ENCODE measurements at places on chromosomes 12 and 14. TPM values are rescaled to one million over a fixed set of nuclear protein-coding genes. Genes with fewer than 3 reads are reported as not detected.
A peak's percentile ranks its signal among the peaks of the same experiment; 100 is the strongest.

RAPGEF3 gene
- total RNA-seq: 0.56 TPM

LMO3 gene
- not detected for total RNA-seq

DAO gene
- not detected for total RNA-seq

GLT1D1 gene
- total RNA-seq: 0.32 TPM

BBS10 gene
- total RNA-seq: 3.7 TPM

SLC24A4 gene
- not detected for total RNA-seq

PIWIL1 gene
- total RNA-seq: not detected

NKX2-1 gene
- 0.25 TPM for total RNA-seq

IFNG-AS1 gene
- total RNA-seq: not detected

DNA sequence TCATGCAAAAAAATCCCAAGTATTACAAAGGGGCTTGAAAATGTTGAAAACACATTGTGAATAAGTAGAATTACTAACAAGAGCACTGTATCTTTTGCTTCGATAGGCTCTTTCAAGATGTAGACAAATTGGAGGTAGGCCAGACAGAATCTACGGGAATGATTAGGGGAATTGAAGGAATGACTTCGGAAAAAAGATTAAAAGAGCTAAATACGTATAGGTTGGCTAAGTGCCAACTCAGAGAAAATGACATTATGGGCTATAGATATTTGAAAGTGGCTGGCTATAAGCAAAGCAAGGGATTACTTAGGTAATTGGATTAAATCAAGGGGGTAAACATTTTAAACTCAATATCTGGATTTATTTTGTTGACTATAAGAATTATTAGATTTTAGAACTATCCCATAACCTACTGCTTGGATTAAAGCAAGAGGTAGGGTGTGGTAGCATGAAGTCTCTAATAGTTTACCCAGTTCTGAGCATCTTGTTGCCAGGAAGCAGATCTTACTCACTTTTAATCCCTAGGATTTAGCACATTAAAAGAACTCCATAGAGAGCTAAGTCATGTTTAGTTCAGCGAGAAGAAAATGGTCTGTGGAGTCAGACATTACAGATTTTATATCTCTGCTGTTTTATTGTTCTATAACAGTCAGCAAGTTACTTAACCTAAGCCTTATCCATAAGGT, 489.8 kb downstream of the DIO2 start:
- no peaks in the 10 kb centered on the region for H3K27me3 ChIP-seq
- no peaks in the 10 kb centered on the region for H3K4me1 ChIP-seq
- no peak for DNase-seq
- H3K27ac ChIP-seq: no peak overlapping the region
- no peaks in the 10 kb centered on the region for H3K36me3 ChIP-seq
- H3K4me3 ChIP-seq: no peak overlapping the region

DNA sequence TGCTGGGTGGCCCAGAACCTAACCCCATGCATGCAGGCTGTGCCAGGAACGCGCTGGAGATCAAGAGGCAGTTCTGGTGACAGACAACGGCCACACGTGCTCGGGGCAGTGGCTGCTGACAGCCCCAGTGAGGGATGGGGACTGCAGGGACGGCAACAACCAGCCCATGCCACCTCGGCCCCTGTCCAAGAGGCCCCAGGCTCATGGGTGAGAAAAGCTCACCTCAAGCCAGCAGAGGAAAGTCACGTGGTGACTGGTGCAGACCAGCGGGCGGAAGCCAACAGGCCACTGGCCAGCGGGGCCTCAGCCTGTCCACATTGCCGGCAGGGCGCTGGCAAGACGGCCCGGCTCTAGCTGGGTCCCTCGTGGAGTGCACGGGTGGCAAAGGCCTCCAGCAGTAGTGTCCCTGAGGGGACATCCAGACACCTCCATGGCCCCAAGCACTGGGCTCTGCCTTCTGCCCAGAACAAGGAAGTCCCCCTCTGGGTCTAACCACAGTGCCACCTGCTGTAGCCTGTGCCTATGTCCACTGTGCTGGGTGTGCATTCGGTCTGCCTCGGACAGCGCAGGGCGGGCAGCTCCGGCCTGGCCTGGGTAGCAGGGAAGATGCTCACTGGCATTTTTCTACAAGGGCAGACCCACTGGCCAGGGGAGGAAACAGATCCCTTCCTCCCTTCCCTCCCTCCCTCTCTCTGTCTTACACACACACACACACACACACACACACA, 134.1 kb downstream of the NCOR2 start:
- DNase-seq: no peak
- peaks cover 19% of the 10 kb centered on the region for H3K36me3 ChIP-seq
- H3K4me3 ChIP-seq: no peak overlapping the region
- H3K27ac ChIP-seq: no peak overlapping the region

GRCh38 chr14:91125271-91125660, 11.4 kb downstream of the DGLUCY start:
- H3K4me3 ChIP-seq: no peak overlapping the region
- H3K27me3 ChIP-seq: no peaks in the 10 kb centered on the region
- DNase-seq: no peak
- H3K27ac ChIP-seq: no peak overlapping the region
- peaks cover 54% of the 10 kb centered on the region for H3K36me3 ChIP-seq

- no peak overlapping the region for H3K4me3 ChIP-seq
- DNase-seq: no peak
- H3K4me1 ChIP-seq: no peaks in the 10 kb centered on the region
- H3K36me3 ChIP-seq: no peaks in the 10 kb centered on the region
- no peaks in the 10 kb centered on the region for H3K27me3 ChIP-seq
- no peak overlapping the region for H3K27ac ChIP-seq
These were observed 104.3 kb upstream of the PDE3A start for GRCh38 chr12:20264026-20264425.

- DNase-seq: peak; percentile 17
- no peak overlapping the region for H3K27ac ChIP-seq
- H3K36me3 ChIP-seq: no peaks in the 10 kb centered on the region
- H3K4me1 ChIP-seq: no peaks in the 10 kb centered on the region
- no peaks in the 10 kb centered on the region for H3K27me3 ChIP-seq
These were observed 58.1 kb upstream of the RMST start for GRCh38 chr12:97404543-97404942.

DNA sequence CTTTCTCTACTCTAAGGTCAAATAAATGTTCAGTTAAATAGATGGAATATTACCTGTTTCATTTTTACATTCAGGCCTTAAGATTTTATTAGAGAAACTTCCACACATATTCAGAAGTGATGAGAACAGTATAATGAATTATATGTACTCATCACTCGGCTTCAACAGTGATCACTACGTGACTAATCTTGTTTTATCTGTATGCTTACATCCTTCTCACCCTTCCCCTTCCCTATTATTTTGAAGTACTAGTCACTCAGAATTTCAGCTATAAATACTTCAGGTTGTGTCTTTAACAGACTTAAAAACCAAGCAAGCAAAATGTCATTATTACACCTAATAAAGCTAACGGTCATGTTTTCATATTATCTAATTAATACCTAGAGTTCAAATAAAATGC, 34.9 kb downstream of the ETV6 start:
- H3K27ac ChIP-seq: no peak overlapping the region
- H3K4me1 ChIP-seq: peaks cover 15% of the 10 kb centered on the region
- peaks cover 12% of the 10 kb centered on the region for H3K36me3 ChIP-seq

DNA sequence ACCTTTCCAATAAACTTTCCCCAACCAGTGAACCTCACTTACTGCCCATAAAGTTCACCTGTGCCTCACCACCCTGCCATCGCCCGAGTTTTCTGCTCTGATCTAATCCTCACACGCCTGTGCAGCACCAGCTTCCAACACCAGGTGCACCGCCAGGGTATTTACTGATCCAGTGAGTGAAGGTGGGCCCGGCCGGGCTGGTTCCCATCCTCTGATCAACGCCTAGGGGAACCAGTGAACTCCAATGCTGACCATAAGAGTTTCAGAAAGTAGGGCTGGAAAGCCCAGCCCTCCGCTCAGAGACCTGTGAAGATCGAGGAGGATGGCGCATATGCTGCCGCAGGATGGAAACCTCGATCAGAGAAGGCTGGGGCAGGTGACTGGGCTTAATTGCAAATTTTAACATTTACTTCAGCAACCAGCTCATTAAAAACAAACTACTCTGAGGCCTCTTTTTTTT, 685 bp upstream of the MYL6B start:
- peaks cover 9% of the 10 kb centered on the region for H3K36me3 ChIP-seq
- DNase-seq: peak; percentile 85
- peak overlapping the region; percentile 100 for H3K27ac ChIP-seq
- peaks cover 35% of the 10 kb centered on the region for H3K4me1 ChIP-seq
- H3K4me3 ChIP-seq: peak overlapping the region; percentile 92

GRCh38 chr12:27034607-27035293, 12.4 kb downstream of the MED21 start:
- H3K36me3 ChIP-seq: peaks cover 39% of the 10 kb centered on the region
- no peak overlapping the region for H3K27ac ChIP-seq
- H3K4me3 ChIP-seq: no peak overlapping the region

- no peak for DNase-seq
- H3K4me3 ChIP-seq: no peak overlapping the region
- no peaks in the 10 kb centered on the region for H3K36me3 ChIP-seq
- H3K4me1 ChIP-seq: no peaks in the 10 kb centered on the region
- H3K27me3 ChIP-seq: no peaks in the 10 kb centered on the region
These were observed 268.3 kb downstream of the C12orf50 start for GRCh38 chr12:87760943-87761342.

GRCh38 chr14:89371585-89372511, 45.2 kb downstream of the FOXN3 start:
- peaks cover 46% of the 10 kb centered on the region for H3K36me3 ChIP-seq
- peaks cover 70% of the 10 kb centered on the region for H3K4me1 ChIP-seq
- no peak overlapping the region for H3K4me3 ChIP-seq
- peak overlapping the region; percentile 48 for H3K27ac ChIP-seq

- H3K27ac ChIP-seq: no peak overlapping the region
- peaks cover 13% of the 10 kb centered on the region for H3K27me3 ChIP-seq
- no peaks in the 10 kb centered on the region for H3K36me3 ChIP-seq
- DNase-seq: no peak
- no peak overlapping the region for H3K4me3 ChIP-seq
- peaks cover 4% of the 10 kb centered on the region for H3K4me1 ChIP-seq
These were observed 39.2 kb downstream of the IGF1 start for GRCh38 chr12:102441077-102441596.

DNA sequence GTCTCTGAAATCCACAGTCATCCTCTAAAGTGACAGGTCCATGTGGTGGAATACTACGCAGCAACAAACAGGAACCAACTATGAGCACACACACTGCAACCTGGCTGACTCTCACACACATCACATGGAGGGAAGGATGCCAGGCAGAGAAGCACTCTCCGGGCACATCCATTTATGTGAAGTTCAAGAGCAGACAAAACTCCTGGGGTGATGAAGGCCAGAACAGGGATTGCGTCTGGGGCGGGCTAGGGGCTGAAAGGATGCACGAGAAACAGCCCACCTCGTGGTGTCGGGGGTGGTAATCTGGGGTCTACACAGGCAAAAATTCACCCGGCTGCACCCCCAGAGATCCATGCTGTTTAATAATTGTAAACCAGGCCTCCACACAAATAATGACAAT, 100.2 kb downstream of the DICER1 start:
- H3K4me1 ChIP-seq: peaks cover 14% of the 10 kb centered on the region
- DNase-seq: no peak
- H3K4me3 ChIP-seq: no peak overlapping the region
- H3K27ac ChIP-seq: no peak overlapping the region
- no peaks in the 10 kb centered on the region for H3K27me3 ChIP-seq
- no peaks in the 10 kb centered on the region for H3K36me3 ChIP-seq

DNA sequence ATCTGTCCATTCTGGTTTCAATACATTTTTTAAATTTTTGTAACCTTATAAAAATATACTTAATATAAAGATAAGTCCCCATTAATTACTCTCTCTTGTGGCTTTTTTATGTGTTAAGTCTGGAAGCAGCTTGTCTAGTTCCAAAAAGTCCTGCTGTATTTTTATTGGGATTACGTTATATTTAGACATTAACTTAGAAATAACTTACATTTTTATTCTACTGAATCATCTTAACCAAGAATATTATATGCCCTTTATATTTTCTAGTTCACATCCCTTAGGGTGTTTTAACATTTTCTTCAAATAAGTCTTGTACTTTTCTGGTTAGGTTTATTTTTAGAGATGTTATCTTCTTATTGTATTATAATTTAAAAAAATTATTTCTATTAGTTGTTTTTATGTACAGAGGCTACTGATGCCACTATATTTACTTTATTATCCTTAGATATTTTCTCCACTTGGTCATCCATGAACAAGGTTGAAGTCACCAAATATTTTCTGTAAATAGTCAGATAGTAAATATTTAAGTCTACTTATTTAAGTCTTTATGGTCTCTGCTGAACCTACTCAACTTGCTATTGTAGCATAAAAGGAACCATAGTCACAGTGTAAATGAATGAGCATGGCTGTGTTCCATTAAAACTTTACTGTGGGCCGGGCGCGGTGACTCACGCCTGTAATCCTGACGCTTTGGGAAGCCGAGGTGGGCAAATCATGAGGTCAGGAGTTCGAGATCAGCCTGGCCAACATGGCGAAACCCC, 132.4 kb upstream of the NEDD1 start:
- H3K27me3 ChIP-seq: no peaks in the 10 kb centered on the region
- H3K4me3 ChIP-seq: no peak overlapping the region
- H3K36me3 ChIP-seq: no peaks in the 10 kb centered on the region
- no peak for DNase-seq
- H3K27ac ChIP-seq: no peak overlapping the region

DNA sequence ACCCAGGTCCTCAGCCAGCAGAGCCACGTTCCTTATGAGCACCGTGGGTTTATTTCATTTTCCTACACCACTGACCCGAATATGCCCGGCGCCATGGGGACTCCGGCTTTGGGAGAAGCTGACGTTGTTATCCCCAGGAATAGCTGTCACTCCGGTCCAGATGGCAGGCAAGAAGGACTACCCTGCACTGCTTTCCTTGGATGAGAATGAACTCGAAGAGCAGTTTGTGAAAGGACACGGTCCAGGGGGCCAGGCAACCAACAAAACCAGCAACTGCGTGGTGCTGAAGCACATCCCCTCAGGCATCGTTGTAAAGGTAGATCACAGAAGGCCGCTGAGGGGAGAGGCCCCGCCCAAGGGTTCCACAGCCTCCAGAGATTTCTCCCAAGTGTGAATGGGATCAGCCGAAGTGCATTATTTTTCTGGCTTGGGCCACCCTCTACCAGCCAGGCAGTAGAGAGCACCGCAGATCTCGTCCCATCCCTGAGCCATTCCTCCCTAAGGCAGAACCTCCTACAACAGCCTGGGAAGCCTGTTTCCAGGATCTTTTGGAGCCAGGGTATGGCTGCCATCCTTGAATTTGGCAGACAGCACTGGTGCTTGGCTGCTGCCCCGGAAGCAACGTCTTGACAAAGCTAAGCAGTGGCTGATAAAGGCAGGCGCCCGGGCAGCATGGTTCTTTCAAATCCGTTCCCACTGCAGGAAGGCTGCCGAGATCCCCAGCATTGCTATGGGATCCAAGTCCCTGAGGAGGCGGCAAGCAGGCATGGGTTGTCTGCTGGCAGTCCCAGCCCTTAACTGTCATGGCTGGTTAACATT, 17.8 kb downstream of the CDK2AP1 start:
- H3K4me3 ChIP-seq: no peak overlapping the region
- peaks cover 48% of the 10 kb centered on the region for H3K36me3 ChIP-seq
- DNase-seq: no peak
- no peaks in the 10 kb centered on the region for H3K27me3 ChIP-seq

DNA sequence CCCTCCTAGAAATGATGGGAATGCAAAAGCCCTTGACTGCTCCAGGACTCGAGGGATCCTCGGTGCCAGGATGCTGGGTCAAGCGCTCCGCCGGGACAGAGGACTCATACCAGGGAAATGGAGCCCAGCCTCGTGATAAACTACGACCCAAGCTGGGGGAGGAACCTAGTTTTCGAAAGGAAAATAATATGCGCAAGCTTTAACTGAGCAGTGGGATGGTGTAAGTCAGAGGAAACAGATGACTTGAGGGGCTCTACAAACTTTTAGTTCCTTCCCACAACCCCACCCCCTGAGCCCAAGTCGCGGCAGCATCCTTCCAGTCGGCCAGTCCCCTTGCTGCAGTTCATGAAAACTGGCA, 654 bp upstream of the SUPT16H start:
- H3K27me3 ChIP-seq: no peaks in the 10 kb centered on the region
- peak overlapping the region; percentile 99 for H3K27ac ChIP-seq
- peak overlapping the region; percentile 86 for H3K4me3 ChIP-seq
- peaks cover 40% of the 10 kb centered on the region for H3K36me3 ChIP-seq
- DNase-seq: peak; percentile 73

All from activated CD8-positive, alpha-beta T cell treated with anti-CD3 and anti-CD28 coated beads for 36 hours (primary cell).